ENCODE measurements at places on chromosomes 3 and 15.

DNA sequence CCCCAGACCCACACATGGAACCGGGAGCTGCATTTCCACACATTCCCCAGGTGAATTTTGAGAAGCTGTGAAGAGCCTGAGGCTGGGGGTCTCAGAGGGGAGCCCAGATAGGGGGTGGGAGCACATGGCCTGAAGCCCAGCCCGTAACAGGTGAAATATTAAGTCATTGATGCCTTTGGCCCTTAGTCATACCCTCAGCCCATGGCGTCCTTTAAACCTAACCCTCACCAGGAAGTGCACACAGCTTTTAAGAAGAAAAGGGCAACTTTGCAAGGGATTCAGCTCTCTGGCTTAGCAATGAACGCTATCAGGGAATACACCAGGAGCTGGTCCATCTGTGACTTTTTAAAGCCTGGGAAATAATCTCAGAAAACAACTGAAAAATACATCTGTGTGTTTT, 40.6 kb downstream of the WNT7A start:
- DNase-seq = no peak

DNA sequence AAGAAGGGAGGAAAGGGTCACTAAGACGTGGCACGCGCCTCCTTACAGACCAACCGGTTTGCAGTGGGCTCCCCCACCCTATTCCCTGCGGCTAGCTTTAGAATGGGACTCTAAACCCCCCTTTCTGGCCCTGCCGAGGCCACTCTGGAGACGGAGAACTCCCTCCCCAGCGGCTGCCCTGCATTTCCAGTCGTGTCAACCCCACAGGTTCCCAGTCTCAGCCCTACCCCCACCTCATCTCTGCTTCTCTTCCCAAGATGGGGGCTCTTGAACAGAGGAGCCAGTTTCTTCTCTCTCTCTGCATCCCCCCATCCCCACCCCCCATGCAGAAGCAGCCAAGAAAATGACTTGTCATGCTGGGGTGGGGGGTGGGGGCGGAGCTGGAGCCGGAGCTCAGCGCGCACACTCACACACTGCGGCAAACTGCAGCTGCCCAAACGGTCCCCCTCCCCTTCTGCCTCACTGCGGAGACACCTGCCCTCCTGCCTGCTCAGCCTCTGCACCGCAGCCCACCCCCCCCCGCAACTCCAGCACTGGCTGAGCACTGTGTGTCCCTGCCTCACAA, 871 bp downstream of the MAP1A start:
- no peak for DNase-seq

DNA sequence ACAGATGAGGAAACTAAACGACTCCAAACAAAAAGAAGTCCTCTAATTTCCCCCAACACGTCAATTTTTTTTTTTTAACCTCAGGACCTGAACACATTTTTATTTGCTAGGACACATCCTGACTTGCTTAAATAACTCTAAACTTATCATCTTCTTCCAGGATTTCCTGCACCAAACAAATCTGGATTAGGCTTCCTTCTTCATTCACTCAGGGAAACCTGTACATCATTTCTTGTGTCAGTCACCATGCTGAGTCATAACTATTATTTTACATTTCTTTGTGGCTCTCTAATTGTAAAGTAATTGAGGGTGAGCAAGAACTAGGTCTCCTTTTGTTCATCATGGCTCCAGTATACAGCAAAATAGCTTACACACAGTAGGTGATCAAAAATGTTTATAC, 433.4 kb upstream of the GBE1 start:
- no peak for DNase-seq

- no peak for DNase-seq
Measured at GRCh38 chr3:160801386-160802118, 45.5 kb downstream of the PPM1L start.

- no peak for DNase-seq
Measured at GRCh38 chr3:129595544-129596193, 10.8 kb downstream of the PLXND1 start.

DNA sequence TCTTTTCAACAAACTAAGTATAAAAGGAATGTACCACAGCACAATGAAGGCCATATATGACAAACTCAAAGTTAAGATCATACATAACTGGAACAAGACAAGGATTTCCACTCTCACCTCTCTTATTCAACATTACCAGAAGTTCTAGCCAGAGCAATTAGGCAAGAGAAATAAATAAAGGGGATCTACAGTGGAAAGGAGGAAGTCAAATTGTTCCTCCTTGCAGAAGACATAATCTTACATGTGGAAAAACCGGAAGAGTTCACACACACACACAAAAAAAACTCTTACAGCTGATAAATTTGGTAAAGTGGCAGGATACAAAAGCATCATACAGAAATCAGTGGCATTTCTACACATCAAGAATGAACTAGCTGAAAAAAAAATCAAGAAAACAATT, 277.9 kb downstream of the MCTP2 start:
- no peak for DNase-seq

GRCh38 chr3:44186712-44187111, 55.0 kb upstream of the TOPAZ1 start:
- no peak for DNase-seq

- no peak for DNase-seq
Measured at GRCh38 chr15:40439960-40440742, 602 bp upstream of the BAHD1 start.

GRCh38 chr3:149277331-149277813, 55.7 kb upstream of the CP start:
- DNase-seq = no peak

DNA sequence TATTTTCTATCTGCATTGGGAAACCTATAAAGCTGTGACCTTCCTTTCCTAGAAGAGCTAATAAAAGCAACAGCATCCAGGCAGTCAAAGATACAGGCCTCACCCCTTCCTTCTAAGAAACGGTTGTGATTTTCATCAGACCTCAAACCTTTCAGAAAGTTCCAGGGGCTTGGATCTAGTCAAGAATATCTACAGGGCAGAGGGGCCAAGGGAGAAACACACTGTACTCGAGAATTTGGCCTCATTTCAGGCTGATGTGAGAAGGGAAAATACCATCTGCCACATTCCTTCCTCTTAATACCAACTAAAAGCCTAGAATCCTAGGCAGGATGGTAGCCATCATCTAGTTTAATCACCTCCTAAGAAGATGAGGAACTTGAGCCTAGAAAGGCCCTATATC, 24.5 kb upstream of the BCL6 start:
- DNase-seq = no peak

DNA sequence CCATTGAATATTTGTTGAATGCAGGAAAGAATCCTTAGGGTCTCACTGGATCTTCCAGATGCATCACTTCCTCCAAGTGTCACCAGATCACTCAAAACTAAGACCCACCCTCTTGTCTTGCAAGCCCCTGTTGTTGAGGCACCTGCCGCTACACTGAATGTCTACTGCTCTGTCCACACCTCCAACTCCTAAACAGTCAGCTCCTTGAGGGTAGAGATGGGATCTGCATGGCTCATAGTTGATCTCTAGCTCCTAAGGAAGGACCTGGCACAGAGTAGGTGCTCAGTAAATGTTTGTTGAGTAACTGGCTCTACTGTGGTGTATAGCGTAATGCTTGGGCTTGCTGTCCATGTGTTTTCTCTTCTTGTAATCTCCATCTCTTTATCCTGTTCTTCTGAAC, 8.8 kb downstream of the SLC6A20 start:
- DNase-seq = no peak

DNA sequence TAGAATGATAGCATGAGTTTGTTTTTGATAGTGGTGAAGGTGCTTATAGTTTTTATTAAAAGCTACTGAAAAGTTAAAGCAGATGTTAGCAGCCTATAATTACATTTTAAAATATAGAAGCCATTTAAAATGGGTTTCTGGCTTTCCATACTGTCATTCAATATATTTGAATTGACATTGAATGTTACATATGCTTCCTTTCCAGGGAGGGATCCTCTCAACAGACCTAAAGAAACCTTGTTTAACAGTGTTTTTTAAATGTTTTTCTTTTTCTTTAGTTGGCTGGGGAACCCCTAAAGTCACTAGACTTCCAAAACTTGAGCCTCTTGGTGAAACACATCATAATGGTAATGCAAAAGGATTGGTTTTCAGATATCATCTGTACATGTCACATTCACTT, 12.2 kb downstream of the DHFR2 start:
- no peak for DNase-seq

GRCh38 chr3:100278910-100279309, 18.1 kb downstream of the TBC1D23 start:
- no peak for DNase-seq

- DNase-seq = no peak
Measured at GRCh38 chr15:38312190-38312589, 59.6 kb downstream of the SPRED1 start.

GRCh38 chr3:150303768-150304167, 104.3 kb upstream of the TSC22D2 start:
- no peak for DNase-seq

- DNase-seq = no peak
Measured at GRCh38 chr3:171099911-171100310, 73.4 kb upstream of the SLC2A2 start.

DNA sequence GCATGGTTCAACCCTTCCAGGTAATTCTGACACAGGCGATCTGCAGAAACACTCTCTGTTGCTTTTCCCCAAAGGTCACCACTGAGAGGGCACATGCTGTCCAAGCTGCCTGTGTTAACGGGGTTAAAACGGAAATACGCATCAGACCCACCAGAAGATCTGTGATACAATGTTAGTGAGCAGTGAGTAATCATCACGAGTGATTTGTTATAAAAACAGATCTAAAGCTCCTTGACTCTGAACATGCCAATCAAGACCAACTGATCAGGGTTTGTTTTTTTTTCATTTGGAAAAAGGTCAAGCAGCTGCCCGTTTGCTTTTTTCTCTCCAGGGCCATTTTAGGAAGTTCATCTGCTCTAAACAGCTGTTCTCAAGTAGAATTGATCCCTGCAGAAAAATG, 43.2 kb downstream of the FGF12 start:
- no peak for DNase-seq

- DNase-seq = no peak
Measured at GRCh38 chr3:139518926-139519842, 20.4 kb downstream of the RBP1 start.

- no peak for DNase-seq
Measured at GRCh38 chr15:81029414-81030300, 28.9 kb downstream of the TLNRD1 start.

- DNase-seq = no peak
Measured at GRCh38 chr15:48090666-48091065, 30.1 kb upstream of the SLC24A5 start.

- DNase-seq = no peak
Measured at GRCh38 chr3:149879872-149880271, 66.9 kb downstream of the RNF13 start.

DNA sequence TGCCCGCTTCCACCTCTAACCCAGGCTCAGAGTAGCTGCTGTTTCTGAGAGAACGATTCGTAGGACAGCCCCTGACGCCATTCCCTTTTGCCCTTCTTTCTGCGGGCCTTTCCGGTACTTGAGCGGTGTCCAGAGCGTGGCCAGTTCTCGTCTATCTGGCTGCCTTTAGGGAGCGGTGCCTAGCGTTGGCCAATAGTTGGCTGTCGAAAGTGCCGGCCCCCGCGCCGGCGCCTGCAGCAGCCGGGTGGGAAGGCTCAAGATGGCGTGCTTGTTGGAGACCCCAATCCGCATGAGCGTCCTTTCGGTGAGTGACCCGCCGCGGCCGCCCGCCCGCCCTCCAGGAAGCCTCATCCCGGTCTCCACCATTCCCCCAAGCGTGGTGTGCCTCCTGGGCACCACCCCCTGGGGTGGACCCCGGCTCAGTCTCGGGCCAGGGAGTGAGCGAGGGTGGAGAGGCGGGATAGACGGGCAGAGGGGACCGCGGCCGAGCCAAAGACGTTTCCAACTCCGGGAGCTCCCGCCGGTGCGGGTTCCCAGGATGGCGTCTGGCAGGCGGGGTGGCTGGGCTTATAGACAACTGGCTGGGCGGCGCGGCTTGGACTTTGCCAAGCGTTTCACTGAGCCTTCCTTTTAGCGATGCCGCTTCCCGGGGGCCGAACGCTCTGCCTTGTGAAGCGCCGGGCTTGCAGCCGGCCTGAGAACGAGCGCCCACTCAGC, at the start of gene ARMC8:
ARMC8 (plus strand) TSS at position 6 of the 717 bp plus-strand sequence; CDS start at position 260, 254 bp downstream.
- peak; percentile 78 for DNase-seq

DNA sequence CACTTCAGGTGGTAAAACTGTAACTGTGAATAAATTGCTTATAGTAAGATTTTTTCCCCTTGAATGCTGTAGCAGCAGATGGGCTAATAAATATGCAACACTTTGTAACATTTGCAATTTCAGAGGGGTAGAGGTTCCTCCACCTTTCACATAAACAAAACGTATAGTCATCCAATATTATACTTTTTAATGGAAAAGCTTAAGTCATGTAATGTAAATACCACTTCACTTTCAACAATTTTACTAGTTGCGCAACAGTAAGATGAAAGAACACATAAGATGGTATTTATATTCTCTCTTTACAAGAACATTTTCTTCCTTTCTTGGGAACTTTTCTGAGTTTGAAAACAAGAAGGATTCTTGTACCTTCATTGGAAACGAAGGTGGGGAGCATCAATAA, 56.6 kb upstream of the FAM3D start:
- DNase-seq = no peak

GRCh38 chr15:64501396-64501715, 41.0 kb downstream of the ZNF609 start:
- no peak for DNase-seq

DNA sequence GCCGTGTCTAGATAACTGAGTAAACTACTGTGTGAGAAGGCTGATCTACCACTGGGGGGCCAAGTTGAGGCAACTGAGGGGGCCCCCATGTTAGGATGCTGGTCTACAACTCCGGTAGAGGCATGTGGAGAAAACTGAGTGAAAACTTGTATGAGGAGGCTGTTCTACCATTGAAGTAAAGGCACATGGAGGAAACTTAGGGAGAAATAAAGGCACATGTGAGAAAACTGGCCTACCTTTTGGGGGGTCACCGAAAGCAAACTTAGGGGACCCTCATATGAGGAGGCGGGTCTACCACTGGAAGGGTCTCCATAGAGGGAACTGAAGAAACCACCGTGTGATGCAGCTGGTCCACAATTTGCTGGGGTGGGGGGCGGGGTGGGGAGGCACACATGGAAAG, 155.2 kb downstream of the FBLN2 start:
- DNase-seq = peak; percentile 54

DNA sequence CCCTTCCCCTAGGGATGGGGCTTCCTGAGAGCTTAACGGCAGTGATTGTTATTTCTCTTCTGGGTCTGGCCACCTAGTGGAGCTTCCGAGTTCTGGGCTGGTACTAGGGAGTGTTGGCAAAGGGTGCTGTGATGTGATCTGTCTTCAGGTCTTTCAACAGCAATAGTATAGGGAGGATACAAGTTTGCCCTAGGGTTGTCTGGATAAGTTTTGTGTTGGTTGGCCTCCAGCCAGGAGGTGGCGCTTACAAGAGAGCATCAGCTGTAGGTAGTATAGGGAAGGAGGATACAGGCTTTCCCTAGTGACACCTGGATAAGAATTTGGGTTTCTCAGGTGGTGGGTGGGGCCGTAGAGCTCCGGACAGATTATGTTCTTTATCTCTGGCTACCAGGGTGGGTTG, 19.2 kb upstream of the CPOX start:
- no peak for DNase-seq

Data from cardiac septum (tissue), 1 donor.